ENCODE measurements at places on chromosomes 3 and 15. TPM values are rescaled to one million over a fixed set of nuclear protein-coding genes. Genes with fewer than 3 reads are reported as not detected.

- no peaks in the 10 kb centered on the region for H3K27me3 ChIP-seq
- H3K27ac ChIP-seq, result no peak overlapping the region
- H3K36me3 ChIP-seq, result no peaks in the 10 kb centered on the region
- DNase-seq, result no peak
- H3K4me1 ChIP-seq, result no peaks in the 10 kb centered on the region
These were observed 181.1 kb downstream of the LRTM1 start for GRCh38 chr3:54746722-54747121.

GRCh38 chr15:70269991-70270751 is 172.5 kb upstream of the TLE3 start:
- H3K27me3 ChIP-seq, result no peaks in the 10 kb centered on the region
- peak overlapping the region; percentile 32 for H3K27ac ChIP-seq
- peaks cover 54% of the 10 kb centered on the region for H3K4me1 ChIP-seq
- no peaks in the 10 kb centered on the region for H3K36me3 ChIP-seq

DNA sequence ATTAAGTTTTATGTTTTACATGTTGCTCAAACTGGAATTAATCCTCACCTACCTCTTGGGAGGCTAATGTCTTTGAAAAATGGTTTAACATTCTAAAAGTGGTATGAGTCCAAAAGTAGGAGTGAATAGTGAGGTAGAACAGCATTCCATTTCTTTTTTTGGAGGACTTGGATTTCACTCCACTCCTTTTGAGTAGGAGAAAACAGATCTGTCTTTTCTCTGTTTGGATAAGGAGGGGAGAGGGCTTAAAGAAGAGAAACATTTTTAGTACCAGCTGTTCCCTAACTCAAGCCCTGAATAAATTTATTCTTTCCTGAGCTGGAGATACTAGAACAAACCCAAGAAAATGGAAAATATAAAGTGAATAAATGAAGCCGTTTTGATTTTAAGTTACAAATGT is 687.9 kb downstream of the MECOM start:
- no peaks in the 10 kb centered on the region for H3K4me1 ChIP-seq
- no peak overlapping the region for H3K4me3 ChIP-seq
- H3K27ac ChIP-seq, result no peak overlapping the region
- no peaks in the 10 kb centered on the region for H3K36me3 ChIP-seq
- no peaks in the 10 kb centered on the region for H3K27me3 ChIP-seq
- no peak for DNase-seq

DNA sequence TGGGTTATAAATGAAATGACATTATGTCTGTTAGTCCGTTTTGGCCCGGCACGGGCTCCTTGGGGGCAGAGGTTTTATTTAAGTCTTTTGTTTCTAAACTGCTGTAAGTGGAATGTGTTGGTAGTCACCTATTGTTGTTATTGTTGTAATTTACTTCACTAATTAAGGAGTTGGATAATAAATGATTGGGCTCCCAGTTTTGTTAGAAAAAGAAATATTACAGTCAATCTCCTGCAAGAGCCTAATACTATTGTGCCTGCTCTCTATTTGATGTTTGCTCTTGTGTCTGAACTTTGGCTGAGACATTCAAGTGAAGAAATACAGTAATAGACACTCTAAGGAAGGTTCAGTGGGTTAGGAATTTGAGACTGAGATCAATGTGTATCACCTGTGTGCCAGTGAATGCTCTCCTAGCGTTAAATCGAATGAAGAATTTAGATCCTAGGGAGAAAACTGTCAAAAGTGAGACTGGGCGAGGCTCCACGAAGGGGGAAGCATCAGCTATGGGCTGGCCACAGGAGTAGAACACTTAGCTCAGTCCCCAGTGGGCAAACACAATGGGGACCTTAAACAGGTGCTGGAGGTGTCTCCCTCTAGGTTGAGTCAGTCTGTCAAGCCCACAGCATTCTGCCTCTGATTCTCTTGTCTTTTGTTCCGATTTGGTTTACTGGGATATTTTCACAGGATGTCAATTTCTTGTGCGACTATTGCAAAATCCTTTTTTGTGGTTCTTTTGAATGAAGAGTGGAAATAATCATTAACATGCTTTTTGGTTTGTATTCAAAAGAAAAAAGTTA is 1.2 kb downstream of the ROBO2 start:
- peaks cover 23% of the 10 kb centered on the region for H3K27me3 ChIP-seq
- no peak for DNase-seq
- peaks cover 5% of the 10 kb centered on the region for H3K4me1 ChIP-seq
- peak overlapping the region; percentile 54 for H3K4me3 ChIP-seq
- H3K36me3 ChIP-seq, result no peaks in the 10 kb centered on the region

- H3K36me3 ChIP-seq, result no peaks in the 10 kb centered on the region
- no peaks in the 10 kb centered on the region for H3K27me3 ChIP-seq
- H3K4me1 ChIP-seq, result no peaks in the 10 kb centered on the region
- no peak overlapping the region for H3K4me3 ChIP-seq
These were observed 110.1 kb upstream of the SKOR1 start for GRCh38 chr15:67715170-67715569.

Gene PPP2R3A
- total RNA-seq, result 9.0 TPM

Gene CDCP1
- total RNA-seq, result 28.7 TPM
